ENCODE measurements at places on chromosomes 3 and 15.
A peak's percentile ranks its signal among the peaks of the same experiment; 100 is the strongest.

GRCh38 chr3:49567406-49567805 is 13.1 kb downstream of the BSN start:
- no peak for ATAC-seq

GRCh38 chr3:194443901-194444300 is 42.9 kb downstream of the ATP13A3 start:
- no peak for ATAC-seq

DNA sequence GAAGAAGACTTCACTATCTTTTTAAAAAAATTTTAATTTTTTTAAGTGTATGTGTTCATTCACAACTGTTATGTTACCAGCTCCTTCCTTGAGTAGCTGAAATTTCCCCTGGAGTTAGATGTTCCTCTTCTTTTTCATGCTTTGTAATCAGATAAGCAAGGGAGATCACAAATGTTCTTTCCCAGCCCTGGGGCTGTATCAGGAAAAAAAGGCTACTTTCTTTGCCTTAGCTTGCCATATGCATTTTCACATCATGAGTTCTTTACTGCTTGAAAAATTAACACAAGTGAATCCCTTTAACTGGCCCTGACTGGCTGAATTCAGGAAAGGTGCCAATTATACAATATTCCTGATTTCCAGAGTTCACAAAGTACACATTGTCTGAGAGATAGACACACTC is 353.2 kb upstream of the ATP11B start:
- no peak for ATAC-seq

DNA sequence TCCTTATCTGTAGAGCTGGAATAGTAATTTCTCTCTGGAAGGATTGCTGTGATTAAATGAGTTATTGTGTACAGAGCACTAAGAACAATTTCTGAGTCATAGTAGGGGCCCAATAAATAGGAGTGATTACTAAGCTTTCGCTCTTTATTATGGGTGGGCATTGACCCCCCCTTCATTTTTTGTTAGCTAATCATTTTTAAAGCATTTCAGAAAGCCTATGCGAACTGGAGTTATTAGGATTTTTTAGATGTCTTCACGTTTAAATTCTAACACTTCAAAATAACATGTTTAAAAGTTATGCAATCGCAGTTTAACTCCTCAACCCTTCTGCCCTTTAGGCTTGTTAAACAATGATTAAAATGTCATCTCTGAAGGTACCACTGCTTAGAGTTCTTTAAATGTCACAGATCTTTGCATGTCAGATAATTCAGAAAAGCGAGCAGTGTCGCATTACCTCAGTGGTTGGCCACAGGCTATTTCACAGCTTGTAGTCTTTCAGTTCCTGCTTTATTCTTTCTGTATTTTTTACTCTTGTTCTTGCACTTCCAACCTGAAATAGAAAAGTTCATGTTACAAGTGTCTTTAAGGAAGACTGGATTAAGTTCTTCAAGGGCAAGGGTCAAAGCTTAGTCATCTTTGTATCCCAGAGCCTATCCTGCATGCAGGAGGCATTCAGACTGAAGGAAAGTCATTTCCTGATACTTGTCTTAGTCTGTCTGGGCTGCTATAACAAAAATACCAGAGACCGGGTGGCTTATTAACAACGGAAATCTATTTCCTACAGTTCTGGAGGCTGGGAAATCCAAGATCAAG is 102.9 kb downstream of the FNDC3B start:
- ATAC-seq: no peak

GRCh38 chr15:96158938-96159337 is 171.6 kb upstream of the NR2F2 start:
- ATAC-seq: peak; percentile 68

Data from gastroesophageal sphincter (tissue), 4 donors.